CD4-positive, alpha-beta T cell treated with Interleukin-21 for 1 hour (primary cell): ENCODE measurements at places on chromosomes 11 and 22.

GRCh38 chr22:41697126-41697775 is 2.1 kb upstream of the MEI1 start:
- DNase-seq = peak; percentile 86

DNA sequence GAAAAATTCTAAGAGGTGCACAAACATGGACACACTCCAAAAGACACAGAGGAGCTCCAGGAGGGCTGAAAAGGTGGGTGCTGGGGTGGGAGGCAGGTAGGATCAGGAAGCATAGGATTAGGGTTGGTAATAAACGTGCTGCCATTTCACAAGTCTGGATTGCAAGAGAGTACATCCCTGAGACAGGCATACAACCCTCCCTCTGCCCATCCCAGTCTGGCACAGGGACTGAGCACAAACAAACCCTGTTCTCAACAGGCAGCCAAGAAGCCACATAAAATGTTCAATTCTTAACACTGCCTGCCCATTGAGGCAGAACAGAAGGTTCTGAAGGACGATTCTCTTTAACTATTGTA is 18.5 kb downstream of the SLC35F2 start:
- no peak for DNase-seq

- no peak for DNase-seq
These were observed 917 bp downstream of the RPS6KA4 start for GRCh38 chr11:64359712-64360445.

- no peak for DNase-seq
These were observed 207.7 kb downstream of the CEP164 start for GRCh38 chr11:117535201-117535849.

DNA sequence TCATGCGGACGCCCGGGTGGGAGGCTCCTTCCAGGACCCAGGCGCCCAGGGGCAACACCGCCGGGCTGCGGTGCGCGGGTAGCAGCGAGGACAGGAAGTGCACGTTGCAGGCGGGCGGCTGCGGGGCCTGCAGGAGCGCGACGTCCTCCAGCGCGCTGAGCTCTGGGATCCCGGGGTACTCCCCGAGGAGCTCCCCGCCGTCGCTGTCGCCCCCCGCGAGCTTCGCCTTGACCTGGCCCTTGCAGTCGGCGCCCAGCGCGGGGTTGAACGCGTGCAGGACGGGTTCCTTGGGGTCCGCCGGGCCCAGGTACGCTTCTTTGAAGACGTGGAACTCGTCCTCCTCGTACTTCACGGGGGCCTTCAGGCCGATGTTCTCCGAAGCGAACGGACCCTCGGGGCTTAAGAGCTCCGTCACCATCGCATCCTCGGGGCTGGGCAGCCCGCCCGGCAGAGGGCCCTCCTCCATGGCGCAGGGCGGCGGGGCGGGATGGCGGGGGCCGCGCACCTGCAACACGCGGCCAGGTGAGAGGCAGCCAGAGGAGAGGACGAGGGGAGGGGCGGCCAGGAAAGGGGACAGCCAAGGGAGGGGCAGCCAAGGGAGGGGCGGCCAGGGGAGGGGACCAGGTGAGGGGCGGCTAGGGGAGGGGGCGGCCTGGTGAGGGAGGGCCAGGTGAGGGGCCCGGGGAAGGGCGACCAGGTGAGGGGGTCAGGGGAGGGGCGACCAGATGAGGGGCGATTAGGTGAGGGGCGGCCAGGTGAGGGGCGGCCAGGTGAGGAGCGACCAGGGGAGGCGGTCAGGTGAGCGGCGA is 921 bp downstream of the TESMIN start:
- peak; percentile 18 for DNase-seq

- DNase-seq = no peak
These were observed 82.5 kb upstream of the DDI1 start for GRCh38 chr11:103953797-103954486.

GRCh38 chr11:76654980-76655379 is 15.6 kb downstream of the LRRC32 start:
- no peak for DNase-seq

- peak; percentile 74 for DNase-seq
These were observed 17.3 kb downstream of the EPS8L2 start for GRCh38 chr11:723120-723883.

- no peak for DNase-seq
These were observed 44.7 kb downstream of the TMEM123 start for GRCh38 chr11:102407901-102408300.

DNA sequence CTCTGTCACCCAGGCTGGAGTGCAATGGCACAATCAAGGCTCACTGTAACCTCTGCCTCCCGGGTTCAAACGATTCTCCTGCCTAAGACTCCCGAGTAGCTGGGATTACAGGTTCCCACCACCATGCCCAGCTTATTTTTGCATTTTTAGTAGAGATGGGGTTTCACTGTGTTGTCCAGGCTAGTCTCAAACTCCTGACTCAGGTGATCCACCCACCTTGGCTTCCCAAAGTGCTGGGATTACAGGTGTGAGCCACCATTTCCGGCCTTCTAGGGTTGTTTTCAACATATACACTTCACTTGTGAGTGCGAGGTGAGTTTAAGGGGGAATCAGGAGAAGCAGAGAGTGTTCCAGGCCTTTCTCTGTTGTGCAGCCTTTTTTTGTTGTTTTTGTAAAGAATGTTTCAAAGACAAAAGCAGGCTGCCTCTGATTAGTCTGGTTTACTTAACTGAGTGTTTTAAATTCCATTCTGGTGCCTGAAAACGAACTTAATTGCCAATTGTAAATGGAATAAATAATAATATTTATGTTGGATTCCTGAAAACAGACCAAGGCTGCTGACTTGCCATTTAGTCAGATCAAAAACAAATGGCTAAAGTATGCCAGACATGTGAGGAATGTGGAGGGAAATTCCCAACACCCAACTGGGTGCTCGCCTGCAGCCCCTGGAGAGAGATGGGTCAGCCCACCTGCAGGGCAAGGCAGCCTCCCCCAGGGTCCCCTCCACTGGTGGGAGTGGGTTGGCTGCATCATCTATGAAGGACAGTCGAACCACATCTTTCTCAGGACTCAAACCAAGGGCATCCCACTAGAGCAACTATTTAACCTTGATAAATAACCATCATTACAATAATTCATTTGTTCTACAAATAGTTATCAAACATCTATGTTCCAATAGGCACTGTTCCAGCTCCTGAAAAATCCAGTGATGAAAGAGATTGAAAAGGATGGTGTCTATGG is 4.6 kb upstream of the RANGAP1 start:
- no peak for DNase-seq

GRCh38 chr22:38450234-38450797 is 4.7 kb downstream of the KCNJ4 start:
- no peak for DNase-seq

- no peak for DNase-seq
These were observed 96.3 kb downstream of the PAX6 start for GRCh38 chr11:31714840-31715239.

GRCh38 chr11:128297091-128297651 is 290.2 kb downstream of the ETS1 start:
- DNase-seq = no peak

DNA sequence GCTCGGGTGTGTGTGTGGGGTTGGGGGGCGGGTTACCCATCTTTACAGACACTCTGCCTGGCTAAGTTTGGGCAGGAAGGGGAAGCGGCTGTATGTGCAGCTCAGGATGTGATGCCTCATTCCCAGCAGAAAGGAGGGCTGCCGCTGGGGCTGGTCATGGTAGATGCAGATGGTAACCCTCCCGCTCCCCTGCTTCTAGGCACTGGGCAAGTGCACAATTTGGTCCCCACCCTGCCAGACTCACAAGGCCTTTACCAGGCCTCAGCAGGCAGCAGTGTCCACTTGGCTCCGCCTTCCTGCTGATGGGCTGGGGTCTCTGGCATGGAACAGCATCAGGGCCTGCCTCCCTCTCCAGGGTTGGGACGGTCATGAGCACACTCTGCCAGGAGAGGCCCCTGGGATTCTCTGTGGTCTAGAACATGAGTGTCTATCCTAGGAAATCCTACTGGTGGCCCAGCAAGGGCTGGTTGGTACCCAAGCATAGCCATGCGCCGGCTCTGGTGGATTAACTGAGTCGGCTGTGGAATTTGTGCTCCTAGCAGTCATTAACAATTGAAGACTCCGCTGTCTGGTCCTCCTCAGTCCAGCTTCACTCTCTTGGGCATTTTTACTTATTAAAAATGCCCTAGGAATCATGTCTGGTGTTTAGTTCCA is 4.2 kb downstream of the LMO1 start:
- DNase-seq = no peak

DNA sequence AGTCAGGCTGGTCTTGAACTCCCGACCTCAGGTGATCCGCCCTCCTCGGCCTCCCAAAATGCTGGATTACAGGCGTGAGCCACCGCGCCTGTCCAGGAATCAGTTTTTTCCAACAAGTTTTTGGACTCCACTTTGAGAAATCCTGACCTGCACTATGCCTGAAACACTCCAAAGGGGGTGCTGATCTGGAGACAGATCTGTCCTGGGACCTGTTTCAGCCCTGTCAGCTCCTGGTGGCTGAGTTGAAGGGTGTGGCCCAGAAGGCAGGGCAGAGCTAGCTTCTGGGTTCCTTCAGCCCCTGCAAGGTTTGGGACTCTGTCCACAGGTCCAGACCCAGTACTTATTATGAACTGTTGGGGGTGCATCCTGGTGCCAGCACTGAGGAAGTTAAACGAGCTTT is 1.2 kb downstream of the DNAJC4 start:
- DNase-seq = no peak

- DNase-seq = peak; percentile 30
These were observed 2.7 kb upstream of the RHOD start for GRCh38 chr11:67053896-67054329.
